A549 (cell line): ENCODE measurements at places on chromosomes 1 and 21. TPM values are rescaled to one million over a fixed set of nuclear protein-coding genes. Genes with fewer than 3 reads are reported as not detected.
A peak's percentile ranks its signal among the peaks of the same experiment; 100 is the strongest.

DNA sequence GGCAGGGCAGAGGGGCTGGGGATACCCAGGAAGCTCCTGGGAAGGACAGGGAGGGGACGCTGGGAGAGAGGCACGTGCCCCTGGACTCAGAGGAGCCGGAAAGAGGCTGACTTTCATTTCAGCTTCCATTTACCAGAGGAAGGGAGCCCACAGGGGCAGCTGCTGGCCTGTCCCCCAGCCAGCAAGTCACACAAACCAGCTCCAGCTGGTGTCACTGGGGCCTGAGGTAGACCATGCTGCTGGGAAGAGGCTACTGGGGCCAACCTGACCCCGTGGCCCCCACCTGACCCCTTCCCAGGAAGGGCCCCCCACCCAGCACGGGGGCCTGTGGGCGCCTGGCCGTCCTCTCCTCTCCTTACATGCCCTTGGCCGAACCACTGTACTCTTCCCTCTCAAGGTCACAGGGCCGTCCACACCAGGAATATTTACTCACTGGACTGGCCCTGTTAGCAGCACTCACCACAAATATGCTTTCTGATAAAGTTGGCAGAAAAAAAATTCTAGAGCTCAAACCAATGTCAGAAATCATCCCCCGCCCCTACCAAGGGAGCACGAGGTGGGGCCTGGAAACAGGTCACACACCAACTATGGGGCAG, 110.5 kb downstream of the CASZ1 start:
- no peak for DNase-seq

DNA sequence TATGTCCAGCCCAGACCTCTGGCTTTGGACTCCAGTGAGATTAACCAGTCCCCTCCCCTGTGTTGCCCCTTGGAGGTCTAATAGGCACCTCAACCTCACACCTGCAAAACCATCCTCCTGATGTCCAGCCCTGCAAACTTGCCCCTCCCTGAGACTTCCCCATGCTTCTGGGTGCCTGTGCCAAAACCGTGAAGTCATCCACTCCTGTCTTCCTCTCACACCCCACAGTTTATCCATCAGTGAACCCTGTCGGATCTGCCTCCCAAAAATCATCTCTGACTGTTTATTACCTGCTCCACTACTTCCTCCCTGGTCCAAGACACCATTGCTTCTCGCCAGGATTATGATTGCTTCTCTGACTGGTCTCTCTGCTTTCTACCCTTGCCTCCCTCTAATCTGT, 31.7 kb upstream of the PADI1 start:
- no peak for DNase-seq

LIN28A gene
- polyA plus RNA-seq = 0.03 TPM in 1 of 3 replicates, not detected in the others

AK4 gene
- polyA plus RNA-seq = 10.6 to 11.3 TPM (median 10.9 TPM) in 3 replicates

- no peak for DNase-seq
These were observed 8.5 kb upstream of the GNB1 start for GRCh38 chr1:1899266-1899966.

POU3F1 gene
- not detected in 3 replicates for polyA plus RNA-seq

GRCh38 chr1:43908858-43909257, 24.7 kb upstream of the ARTN start:
- no peak for DNase-seq

DNA sequence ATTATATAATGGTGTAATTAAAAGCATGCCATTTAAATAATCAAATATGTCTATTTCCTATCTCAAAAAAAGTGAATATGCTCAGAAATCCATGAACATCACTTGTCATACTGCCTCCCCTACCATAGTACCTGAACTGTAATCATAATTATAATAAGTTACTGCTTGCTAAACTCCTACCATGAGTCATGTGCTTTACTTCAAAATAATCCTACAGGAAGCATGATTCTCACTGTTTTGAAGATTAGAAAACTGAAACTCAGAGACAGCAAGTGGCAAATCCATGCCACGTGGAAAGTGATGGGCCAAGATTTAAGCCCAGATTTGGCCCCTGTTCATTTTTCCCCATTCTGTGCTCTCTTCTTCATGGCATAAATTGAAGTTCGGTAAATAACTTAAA, 5.2 kb downstream of the LRRC7 start:
- DNase-seq = no peak

GRCh38 chr1:214120191-214120590, 132.4 kb downstream of the PROX1 start:
- no peak for DNase-seq

- no peak for DNase-seq
These were observed 7.9 kb upstream of the NBPF11 start for GRCh38 chr1:148160048-148160342.

DNA sequence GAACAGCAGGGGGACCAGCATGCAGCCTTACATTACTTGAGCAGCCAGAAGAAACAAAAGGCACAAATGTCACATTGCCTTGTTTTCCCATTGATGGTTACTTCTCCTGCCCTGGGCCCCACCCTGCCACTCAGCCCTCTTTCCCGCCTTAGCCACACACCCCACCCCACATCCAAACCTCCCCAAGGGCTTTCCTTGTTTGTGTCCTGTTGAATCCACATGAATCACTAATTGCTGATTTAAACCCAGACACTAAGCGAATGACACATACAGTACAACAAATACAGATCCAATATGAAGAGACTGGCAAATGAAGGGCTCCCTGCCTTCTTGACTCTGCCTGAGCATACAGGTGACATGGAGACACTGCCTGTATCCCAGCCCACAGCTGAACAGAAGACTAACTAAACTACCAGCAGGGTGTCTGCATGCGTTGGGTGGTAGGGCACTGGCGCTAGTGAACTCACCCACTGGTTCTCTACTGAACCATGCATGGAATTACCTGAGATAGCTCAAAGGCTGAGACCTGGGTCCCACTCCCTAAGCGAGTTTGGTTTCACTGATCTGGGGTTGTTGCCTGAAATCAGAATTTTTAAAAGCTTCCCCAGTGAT, 3.1 kb downstream of the IGSF3 start:
- no peak for DNase-seq

GRCh38 chr1:186374303-186375151, 526 bp downstream of the TPR start:
- DNase-seq = peak; percentile 18

DNA sequence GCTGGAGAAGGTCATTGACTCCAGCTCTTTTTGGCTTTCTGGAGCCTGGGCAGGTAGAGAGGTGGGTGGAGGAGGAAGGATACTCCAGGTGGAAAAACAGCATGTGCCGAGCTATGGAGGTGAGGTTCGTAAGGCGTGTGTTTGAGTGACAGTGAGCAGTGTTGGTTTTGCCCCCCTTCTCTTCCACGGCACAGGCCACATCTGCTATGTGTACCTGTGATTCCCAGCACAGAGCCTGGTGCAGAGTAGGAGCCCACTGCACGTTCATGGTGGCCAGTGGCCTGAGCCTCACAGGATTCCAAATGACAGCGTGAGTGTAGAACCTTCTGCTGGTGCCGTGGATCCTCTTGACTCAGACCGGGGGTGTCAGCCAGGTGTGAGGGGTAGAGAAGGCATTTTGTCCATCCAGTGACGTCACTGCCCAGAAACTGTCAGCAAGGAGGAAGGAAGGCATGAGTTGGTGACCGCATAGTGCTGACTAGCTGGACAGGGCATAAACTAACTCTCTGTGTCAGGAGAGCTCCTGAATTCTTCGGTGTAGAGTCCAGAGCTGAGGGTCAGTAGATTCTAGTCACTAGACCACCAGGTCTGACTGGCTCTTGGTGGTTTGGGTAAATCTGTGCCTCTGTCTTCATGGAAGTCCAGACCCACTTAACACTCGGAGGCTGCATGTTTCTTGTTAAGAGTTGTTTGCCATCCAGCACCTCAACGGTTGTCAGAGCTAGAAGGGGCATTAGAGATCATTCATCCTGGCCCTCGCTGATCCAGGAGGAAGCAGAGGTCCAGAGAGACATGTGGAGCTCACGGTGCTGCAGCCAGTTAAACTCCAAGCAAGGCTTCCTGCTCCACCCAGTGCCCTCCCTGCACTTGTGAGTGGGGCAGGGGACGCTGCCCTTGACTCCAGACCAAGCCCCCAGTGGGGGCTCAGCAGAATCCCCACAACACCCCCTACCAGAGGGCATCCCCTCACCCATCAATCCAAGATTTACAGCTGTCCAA, 3.8 kb downstream of the QSOX1 start:
- no peak for DNase-seq

MYCBP gene
- polyA plus RNA-seq = 25.0 to 29.4 TPM (median 27.8 TPM) in 3 replicates

DNA sequence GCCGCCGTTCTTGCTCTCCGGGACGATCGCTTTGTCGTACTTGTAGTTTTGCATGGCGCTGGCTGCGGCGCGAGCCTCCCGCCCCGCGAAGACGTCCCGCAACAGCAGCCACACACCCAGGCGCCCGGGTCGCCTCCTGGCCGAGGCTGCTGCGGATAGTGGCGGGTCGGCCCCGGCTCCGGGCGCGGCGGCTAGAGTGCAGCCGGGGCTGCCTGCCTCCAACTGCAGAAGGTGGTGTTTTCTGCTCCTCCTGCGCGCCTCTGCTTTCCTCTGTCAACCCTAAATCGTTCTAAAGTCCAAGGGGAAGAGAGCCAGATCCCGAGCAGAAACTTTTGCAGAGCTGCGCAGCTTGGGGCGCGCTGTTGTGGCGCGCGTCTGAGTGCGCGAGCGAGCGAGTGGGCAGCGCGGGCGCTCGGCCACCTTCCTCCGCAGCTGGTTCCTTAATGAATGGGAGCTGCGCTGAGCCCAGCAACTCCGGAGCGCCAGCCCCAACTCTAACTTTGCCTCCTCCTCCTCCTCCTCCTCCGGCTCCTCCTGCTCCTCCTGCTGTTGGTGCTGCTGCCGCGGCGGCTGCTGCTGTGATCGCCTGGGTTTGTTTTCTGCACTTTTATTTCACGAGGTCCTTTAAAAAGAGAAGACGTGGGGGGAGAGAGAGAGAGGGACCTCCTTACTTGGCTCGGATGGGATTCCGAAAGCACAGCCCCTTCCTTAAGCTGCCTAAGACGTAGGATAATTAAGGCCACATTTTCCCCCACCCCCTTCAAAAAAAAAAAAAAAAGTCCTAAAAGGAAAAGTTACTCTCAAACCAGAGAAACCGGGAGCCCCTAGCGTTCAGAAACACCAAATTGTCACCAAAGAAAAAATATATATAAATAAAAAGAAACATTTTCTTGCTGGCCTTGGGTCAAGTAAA, at the start of gene PLPP3:
PLPP3 (minus strand) TSS at position 601 of the 913 bp plus-strand sequence; CDS start at position 54, 547 bp downstream.
- DNase-seq = peak; percentile 81

- no peak for DNase-seq
These were observed 216.2 kb downstream of the SDCCAG8 start for GRCh38 chr1:243471754-243472745.

SDC3 gene
- polyA plus RNA-seq = 8.4 to 10.0 TPM (median 8.9 TPM) in 3 replicates

- no peak for DNase-seq
These were observed 16.5 kb downstream of the BACH1 start for GRCh38 chr21:29315131-29315749.

TRIM17 gene
- not detected in 3 replicates for polyA plus RNA-seq

DNA sequence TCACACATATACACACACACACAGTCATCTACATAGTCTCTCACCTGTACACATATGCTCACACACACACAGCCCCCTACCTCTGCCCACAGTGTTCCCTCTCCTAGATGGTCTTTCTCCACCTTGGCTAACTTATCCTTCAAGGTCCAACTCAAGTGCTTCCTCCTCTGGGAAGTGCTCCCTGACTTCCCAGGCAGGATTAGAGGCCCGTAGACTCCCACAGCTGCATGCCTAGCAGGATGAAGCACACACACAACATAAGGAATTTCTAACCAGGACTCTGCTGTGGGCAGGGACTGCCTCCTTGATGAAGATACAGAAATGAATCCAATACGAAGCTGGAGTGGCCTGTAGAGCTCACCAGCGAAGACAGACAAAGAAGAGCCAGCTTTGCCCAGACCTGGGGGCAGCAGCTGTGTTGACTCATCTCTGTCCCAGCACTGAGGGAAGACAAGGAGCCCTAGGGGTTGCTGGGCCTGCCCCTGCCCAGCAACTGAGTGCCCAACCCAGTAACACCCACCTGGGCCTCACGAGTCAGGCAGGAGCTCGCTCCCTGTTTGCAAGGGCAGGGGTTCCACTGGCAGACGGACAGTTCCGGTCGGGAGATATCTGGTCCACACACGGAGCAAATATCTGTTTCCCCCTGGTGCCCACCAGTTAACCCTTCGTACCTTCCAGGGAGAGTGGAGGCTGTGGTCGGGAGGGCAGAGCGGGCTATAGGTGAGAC, 100.8 kb downstream of the DMRTB1 start:
- no peak for DNase-seq

DNA sequence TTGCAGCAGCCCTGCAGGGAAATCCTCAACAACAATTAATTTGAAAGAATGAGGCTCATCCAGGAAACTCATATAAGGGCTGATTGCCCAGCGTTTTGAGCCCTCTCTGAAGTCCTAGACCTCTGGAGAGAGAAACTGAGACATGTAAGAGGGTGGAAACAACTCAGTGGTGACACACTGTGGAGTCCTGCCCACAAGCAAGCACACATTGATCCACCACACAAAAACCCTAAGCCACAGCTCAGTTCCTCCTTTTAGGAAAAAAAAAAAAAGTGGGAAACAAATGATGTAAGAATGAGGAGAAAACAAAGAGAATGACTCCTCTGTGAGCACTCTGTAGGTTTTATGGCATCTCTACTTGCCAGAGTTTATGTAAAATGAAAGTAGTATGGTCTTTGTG, 22.9 kb upstream of the PLA2G5 start:
- DNase-seq = no peak

MPZ gene
- 0.17 to 0.45 TPM (median 0.25 TPM) in 3 replicates for polyA plus RNA-seq

DNA sequence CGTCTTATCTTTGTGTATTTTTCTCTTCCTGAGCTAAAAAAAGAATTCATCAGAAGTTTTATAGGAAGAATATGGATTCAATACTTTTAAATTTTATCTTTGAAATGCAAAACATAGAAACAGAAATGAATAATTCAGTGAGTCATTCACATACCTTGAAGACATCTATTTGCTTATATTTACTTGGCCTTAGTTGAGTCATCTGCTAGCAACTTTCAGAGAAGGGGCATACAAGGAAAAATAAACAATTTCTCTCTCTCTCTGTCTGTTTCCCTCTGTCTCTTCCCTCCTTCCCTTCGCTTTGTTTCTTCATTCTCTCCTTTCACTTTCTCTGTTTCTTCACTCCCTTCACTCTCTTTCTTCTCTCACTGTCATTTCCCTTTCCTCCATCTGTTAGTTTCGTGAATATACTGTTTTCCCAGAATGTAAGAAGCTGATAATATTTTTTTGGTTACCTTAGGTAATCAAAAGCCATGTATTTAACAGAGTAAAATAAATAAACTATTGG, 477.2 kb downstream of the BRINP3 start:
- DNase-seq = peak; percentile 24

DNA sequence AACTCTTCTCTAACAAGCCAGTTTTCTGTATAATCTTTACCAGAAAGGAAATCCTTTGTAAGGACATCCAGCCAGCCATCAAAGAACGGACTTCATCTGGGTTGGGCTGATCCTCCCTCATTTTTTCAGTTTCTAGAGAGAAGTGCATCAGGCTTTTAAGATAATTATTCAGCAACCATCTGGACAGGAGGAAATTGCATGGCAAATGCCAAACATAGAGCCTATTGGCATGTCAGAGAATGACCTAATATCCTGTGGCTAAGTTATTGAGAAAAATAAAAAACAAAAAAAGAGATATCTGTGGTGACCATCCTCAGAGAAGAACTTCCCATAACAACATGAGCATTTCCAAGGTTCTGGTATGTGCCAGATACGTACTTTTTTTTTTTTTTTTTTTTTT, 74.9 kb upstream of the BEND5 start:
- DNase-seq = no peak

PGLYRP3 gene
- not detected in 3 replicates for polyA plus RNA-seq

- DNase-seq = no peak
These were observed 5.5 kb upstream of the GBP1 start for GRCh38 chr1:89070509-89070908.

SLC35F3 gene
- 5.5 to 6.1 TPM (median 5.9 TPM) in 3 replicates for polyA plus RNA-seq

GRCh38 chr1:180057883-180058396, 96.7 kb upstream of the QSOX1 start:
- no peak for DNase-seq

TTC22 gene
- polyA plus RNA-seq = not detected in 3 replicates
